ENCODE measurements at places on chromosomes 16 and 17. TPM values are rescaled to one million over a fixed set of nuclear protein-coding genes. Genes with fewer than 3 reads are reported as not detected.

Gene CBX2
- 0.25 TPM for total RNA-seq

Gene SYCE1L
- 1.2 TPM for total RNA-seq

Gene ABCA8
- 202 TPM for total RNA-seq

Gene AANAT
- total RNA-seq = not detected

Gene ITGAD
- not detected for total RNA-seq
